Aorta (tissue), 5 donors: ENCODE measurements at places on chromosomes 4 and X. TPM values are rescaled to one million over a fixed set of nuclear protein-coding genes. Genes with fewer than 3 reads are reported as not detected.

- no peak for DNase-seq
These were observed 76.7 kb upstream of the HS3ST1 start for GRCh38 chr4:11505221-11505971.

GRCh38 chr4:153210727-153211126, 6.5 kb downstream of the TRIM2 start:
- no peak for DNase-seq

DNA sequence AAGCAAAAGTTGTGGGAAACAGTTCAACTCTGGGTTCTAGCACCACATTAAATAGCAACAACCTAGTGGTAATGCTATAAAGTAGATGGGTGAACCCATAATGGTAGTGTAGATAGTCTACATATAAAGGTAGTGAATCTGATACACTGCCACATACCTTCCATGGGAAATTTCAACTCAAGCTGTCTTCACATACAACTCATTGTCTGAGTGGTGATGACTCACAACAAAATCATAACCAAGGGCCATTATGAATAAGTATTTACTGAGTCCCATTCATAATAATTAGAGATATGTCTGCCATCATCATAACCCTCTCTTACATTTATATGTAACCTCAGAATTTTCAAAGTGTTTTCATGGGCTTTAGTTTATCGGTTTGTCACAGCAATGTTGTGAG, 34.8 kb downstream of the EGF start:
- DNase-seq = no peak

- DNase-seq = no peak
These were observed 20.5 kb upstream of the C4orf17 start for GRCh38 chr4:99490286-99490685.

DNA sequence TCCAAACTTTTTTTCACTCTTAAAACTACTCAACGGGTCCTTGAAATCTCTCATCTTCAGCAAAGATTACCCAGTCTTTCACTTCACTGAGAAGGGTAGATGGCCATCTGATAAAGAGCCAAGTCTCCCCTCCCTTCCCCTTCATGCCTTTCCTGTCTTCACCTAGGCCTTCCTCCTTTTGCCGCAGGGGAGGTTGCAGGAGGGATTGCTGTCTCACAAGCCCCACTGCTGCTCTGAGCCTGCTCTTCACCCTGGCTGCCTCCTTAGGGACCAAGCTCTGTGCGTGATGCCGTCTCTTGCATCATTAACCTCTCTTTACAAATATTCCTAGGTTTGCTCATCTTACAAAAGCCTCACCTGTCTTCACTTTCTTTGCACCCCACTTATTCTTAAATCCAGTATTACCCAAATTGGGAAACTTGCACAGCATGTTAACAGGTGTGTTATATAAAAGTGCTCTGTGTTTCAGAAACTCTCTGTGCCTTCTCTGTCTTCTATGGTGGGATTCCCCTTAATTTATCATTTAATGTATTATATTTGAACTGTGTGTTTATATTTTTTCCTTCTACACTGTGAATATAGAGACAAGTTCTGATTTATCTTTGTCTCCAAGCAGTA, 3.8 kb downstream of the ZFX start:
- DNase-seq = no peak

DNA sequence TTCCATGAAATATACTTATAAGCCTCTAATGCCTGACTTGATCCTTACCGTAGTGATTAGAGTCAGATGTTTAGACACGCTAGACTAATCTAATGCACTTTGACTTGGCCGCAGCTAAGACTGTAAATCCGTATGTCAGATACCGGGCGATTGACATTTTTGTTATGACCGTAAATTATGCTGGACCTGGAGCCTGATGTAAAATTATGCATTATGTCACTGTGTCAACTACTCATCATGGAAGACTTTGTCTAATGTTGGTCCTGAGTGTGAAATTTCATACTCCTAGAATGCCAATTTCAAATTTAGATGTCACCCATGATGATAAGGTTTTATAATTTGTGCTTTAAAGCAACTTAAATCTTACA, 123.6 kb upstream of the LIMCH1 start:
- DNase-seq = no peak

- no peak for DNase-seq
These were observed 5.7 kb downstream of the IL15 start for GRCh38 chr4:141642063-141642462.

- DNase-seq = peak; percentile 79
These were observed 63.6 kb downstream of the SPINK2 start for GRCh38 chr4:56757821-56758411.

- DNase-seq = no peak
These were observed 4.5 kb upstream of the CBR4 start for GRCh38 chr4:169014586-169014985.

DNA sequence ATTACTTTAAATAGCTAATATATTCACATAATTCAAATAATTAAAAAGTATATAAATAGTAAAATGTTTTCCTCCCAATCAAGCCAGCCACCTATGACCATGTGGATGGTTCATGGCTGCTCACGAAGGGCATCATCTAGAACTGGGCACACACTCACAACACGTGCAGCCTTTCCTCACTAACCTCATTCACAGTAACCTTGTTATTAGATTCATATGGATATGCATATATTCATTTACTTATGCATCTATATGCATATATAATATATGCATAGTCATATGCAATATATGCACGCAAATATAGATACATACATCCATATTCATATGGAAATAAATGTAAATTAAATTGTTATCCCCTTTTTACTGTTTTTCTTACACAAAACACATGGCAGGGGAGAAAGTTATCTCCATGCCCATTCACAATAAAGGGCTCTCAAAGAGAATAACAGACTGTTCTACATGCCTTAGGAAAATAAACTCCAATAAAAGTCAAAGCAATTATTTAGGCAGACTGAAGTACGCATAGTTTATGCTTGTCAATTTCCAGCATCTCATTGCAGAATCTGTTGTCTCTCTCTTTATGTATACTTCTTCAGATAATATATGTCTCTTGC, 163.9 kb upstream of the ADGRL3 start:
- DNase-seq = no peak

GRCh38 chrX:87003031-87003430, 514.6 kb upstream of the KLHL4 start:
- DNase-seq = no peak

DNA sequence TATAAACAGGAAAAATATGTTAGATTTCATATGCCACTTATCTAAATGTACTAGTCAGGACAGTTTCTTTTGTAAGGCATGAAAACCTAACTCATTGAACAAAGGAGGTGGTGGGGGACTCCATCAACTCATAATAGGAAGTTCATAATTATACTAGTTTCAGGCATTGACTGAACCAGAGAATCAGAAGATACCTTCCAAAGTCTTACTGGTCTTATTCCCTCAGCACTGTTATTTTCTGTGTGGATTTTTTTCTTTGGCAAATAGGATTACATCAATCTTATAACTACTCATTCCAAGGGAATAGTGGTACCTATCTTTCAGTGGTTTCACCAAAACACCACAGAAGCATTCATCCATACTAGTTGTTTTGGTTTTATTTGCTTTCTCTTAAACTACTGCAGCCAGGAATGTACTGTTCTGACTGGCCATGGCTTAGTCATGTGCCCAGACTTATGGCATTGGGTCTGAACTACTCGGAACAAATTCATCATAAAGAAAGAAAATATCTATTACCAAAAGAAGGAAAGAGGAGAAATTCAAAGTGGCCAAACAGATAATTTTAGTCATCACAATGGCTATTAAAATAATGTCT, 273.9 kb downstream of the ARAP2 start:
- DNase-seq = no peak

GRCh38 chr4:38873290-38873944, 5.8 kb downstream of the FAM114A1 start:
- no peak for DNase-seq

GRCh38 chr4:90027565-90027964, 99.6 kb upstream of the CCSER1 start:
- no peak for DNase-seq

DNA sequence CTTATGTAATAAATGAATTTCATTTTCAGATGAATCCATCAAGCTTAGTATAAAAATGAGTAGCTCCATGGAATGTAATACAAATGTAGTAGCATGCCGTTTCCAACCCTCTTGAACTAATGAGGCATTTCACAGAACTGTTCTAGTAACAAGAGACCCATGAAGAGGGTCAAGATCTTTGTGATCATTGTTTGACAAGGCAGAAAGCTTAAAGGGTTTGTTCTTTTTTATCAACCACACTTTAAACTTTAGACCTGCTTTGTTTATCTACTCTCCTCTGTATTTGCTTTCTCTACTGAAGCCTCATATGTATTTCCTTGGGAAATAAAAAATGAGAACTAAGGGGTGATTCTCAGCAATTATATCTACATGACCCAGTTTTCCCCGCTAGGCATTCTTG, 513.9 kb downstream of the ARAP2 start:
- DNase-seq = no peak

- DNase-seq = no peak
These were observed 61.9 kb downstream of the COX18 start for GRCh38 chr4:73007526-73008100.

GRCh38 chrX:149494844-149495565, 10.1 kb downstream of the IDS start:
- no peak for DNase-seq

GRCh38 chr4:107714256-107714655, 5.8 kb downstream of the PAPSS1 start:
- DNase-seq = no peak

DNA sequence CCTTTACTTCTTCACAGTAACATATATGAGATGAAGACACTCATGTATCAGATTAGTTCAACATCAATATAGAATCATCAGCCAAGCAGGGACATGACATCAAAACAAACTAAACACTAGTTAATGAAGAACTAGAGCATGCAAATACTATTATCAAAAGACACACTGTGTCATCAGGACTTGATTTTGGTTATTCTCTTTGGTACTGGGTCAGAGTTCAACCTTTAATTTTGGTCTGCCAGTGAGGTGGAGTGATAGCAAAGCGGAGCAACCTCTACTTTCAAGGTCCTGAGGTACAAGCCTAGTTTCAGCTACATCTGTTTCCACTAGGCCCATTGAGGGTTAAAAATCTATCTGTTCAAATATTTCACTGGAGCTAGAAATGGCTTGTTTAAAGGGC, 70.5 kb downstream of the TEX13A start:
- no peak for DNase-seq

DNA sequence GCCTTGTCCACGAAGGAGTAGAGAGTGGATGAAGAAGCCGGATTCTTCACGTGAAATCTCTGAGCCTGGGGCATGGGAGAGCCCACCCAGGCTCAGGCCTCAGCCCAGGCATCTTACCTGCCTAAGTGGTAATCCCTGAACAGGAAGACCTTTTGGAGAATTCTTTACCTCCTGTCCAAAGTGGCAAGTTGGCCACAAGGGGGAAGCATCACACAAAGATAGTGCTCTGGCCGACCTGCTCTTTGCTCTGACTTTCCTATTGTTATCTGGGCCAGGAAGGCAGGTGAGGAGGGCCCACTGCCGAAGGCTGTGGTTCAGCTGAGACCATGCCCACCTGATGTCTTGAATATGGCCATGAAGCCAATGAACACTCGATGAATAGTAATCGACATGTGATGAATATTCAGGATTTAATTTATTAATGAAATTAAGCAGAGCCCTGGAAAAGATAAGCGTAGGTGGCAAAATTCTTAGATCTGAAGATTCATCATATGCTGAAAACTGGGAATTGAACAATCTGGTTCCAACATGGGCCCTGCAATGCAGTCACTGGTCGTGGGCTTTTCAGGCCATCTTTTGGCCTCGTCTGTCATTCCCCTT, 93.8 kb downstream of the PDGFRA start:
- peak; percentile 63 for DNase-seq

GRCh38 chr4:138037696-138038095, 204.5 kb downstream of the SLC7A11 start:
- DNase-seq = no peak

DNA sequence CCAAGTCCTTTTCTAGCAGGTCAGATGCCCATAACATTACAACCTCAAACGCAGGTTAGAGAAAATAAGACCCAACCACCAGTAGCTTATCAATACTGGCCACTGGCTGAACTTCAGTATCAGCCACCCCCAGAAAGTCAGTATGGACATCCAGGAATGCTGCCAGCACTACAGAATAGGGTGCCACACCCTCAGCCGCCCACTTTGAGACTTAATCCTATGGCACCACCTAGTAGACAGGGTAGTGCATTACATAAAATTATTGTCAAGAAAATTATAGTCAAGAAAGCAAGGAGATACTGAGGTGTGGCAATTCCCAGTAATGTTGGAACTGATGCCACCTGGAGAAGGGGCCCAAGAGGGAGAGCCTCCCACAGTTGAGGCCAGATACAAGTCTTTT, 19.9 kb upstream of the TRIM61 start:
- DNase-seq = no peak

GRCh38 chr4:14111730-14112181, 484.2 kb upstream of the BOD1L1 start:
- DNase-seq = no peak

DNA sequence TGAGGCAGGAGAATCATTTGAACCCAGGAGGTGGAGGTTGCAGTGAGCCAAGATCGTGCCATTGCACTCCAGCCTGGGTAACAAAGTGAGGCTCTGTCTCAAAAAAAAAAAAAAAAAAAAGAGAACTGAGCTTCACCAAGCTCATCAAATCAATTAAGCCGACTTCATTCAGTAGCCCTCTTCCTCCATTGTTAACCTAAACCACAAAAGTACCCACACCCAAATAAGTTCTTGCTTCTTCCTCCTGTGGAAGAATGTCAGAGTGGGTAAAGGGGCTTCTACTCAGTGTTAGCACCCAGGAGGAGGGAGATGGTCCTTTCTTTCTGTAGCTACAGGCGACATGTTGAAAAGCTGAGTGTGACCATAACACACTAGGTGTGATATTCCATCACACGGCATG, 58.6 kb upstream of the CHRNA9 start:
- DNase-seq = no peak

DNA sequence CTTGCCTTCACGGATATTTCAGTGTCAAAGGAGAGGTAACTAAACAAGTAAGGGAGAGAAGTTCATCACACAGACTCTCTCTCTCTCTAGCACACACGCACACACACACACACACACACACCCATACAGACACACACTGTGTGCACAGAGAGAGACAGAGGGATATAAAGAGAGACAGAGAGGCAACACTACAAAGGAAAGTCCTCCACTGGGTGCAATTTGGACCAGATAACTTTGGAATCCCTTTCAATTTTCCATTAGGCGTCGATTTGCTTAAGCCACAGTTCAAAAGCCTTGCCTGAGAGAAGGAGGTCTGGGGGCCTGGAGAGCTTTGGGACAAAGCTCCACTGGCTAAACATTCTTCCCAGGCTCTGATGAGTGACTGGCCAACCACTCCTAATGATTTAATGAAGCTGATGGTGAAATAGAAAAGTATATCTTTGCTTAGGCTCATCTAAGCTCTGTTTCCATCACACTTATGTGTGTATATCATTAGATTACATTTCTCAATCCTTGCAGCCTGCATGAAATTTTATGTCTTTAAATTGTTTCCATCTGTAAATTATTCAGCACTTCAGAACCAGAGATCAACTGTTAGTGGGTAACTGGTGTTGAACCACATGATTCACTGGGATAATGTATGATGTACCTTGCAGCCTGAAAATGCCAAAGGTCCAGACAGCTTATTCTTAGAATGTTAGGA, 180.8 kb downstream of the MAGEB17 start:
- no peak for DNase-seq

GRCh38 chr4:138639018-138639741, 376.4 kb upstream of the NOCT start:
- DNase-seq = no peak

Gene GPC3
- total RNA-seq = 13.2 TPM

Gene PITX2
- not detected for total RNA-seq

Gene CLIC2
- total RNA-seq = 17.0 TPM

Gene IL21
- not detected for total RNA-seq

Gene PDCL2
- not detected for total RNA-seq

Gene BEND4
- 0.15 TPM for total RNA-seq

Gene TLR6
- 5.8 TPM for total RNA-seq

Gene SATL1
- total RNA-seq = not detected

Gene XAGE2
- total RNA-seq = not detected

Gene SPON2
- total RNA-seq = 5.7 TPM
